ENCODE measurements at places on chromosomes 2 and 18.

DNA sequence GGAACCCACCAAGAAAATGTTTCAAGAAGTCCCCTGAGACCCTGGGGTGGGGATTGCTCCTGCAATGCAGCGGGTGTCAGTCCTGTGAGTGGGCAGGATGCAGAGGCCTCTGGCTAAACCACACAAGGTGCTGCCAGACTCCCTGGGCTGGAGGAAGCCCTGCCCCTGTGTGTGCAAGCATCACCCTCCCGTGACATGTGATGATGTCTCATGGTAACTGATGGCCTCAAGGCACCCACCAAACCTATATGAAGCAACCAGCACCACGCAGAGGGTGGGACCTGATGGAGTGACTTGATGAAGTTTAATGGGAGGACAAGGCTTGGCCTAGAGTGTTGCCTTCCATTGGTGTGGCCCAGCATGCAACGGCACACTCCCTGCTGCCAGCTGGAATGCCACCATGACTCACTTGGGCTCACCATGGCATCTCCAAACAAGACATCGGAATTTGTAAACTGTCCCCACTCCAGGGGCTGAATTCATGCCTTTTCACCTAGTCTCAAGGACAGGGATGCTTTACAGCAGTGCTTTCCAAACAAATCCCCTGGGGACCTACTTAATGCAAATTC is 8.7 kb upstream of the SLC14A1 start:
- no peak for DNase-seq

DNA sequence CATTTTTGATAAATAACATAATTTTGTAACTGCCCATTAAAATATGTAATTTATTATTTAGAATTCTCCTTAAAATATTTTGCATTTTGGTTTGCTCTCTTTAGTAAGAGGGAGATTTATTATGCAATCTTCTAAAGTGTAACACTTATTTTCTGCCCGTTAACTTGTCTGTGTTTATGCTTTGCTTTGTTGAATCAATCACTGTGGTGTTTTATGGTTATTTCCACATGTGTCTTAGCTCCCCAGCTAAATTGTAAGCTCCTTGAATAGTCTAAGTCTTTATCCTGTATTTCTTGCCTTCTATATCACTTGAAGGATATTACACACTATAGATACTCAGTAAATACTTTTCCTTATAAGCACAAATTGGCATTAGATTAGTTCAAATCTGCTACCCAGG is 166.6 kb upstream of the SPRED2 start:
- no peak for DNase-seq

DNA sequence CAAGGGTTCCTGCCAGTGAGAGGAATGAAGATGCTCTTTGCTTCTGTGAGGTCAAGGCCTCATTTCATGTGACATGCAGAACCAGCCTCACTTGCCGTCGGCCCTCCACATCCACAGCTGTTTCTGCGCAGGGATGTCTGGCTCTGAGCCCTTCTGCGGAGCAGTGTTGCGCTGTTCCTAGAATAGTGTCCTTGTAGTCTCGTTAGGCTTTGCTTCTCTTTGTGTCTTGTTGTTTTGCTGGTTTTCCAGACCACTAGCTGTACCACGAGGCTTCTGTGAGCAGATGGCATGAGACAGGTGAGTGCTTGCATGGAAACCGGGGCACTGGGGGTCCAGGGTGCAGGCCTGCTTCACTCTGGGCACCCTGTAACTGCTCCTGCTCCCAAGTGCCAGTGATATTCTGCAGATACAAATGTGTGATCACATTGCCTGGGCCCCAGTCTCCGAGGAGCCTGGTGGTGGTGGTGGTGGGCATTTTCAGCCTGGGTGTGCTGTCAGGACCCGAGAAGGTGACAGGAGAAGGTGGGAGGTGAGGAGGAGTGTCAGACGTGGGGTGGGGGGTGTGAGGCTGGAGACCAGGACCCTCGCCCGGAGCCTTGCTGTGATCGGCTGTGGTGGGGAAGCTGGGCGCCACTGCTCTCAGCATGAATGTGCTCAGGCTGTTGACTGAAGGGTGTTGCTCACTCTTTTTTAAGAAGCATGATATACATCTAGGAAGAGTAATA is 34.3 kb downstream of the LDLRAD4 start:
- no peak for DNase-seq

DNA sequence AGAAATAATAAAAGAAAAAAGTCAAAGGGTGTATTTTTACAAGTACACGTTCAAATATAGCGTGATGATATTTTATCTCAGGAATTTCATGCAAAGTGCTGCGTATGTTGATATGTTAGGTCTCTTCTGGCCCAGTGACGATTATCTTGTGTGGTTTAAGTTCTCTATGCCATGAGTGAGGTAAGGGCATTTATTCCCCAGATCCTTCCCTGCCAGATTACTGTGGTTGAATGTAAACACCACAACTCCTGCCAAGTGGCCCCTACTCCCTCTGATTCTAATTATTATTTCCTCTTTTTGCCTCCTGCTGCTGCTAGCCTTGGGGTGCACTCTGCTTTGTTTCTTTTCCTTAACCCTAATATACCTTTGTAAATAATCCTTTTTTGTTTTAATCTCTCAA is 12.2 kb downstream of the SCN2A start:
- DNase-seq = no peak

DNA sequence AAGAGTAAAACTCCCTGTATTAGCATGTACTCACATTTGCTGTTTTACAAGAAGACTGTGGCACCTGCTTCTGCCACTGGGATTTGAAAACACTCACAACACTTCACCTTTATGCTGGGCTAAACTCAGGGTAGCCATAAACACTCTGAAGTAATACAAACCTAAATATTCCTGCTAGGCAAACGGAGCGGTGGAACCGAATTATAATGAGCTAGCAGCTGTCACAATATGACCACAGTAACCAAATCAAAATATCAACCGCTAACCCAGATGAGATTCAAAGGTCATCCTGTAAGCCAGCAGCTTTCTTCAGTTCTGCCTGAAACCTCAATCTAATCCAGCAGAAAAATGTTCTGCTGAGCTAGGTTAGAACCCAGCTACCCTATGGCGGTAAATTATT is 132.1 kb downstream of the TCF4 start:
- no peak for DNase-seq

- no peak for DNase-seq
These were observed 70.6 kb downstream of the CCDC178 start for GRCh38 chr18:33369711-33370449.

DNA sequence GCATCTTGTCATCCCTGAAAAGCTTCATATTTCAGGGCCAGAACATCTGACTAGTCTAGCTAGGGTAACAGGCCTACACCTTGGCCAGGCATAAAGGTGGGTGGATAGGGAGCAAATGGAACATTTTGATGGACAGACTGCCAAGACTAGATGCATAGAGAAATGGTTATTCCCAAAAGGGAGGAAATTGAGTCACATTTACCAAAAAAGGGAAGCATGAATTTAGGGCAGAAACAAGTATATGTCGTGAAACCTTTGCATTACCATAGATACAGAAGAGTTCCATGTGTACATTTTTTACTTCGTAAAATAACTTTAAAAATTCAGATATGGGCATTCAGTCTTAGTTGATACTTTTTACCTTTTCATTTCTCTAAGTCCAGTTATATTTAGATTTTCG is 101.3 kb upstream of the ZEB2 start:
- no peak for DNase-seq

GRCh38 chr2:176826984-176827668 is 385.5 kb upstream of the HNRNPA3 start:
- DNase-seq = no peak

DNA sequence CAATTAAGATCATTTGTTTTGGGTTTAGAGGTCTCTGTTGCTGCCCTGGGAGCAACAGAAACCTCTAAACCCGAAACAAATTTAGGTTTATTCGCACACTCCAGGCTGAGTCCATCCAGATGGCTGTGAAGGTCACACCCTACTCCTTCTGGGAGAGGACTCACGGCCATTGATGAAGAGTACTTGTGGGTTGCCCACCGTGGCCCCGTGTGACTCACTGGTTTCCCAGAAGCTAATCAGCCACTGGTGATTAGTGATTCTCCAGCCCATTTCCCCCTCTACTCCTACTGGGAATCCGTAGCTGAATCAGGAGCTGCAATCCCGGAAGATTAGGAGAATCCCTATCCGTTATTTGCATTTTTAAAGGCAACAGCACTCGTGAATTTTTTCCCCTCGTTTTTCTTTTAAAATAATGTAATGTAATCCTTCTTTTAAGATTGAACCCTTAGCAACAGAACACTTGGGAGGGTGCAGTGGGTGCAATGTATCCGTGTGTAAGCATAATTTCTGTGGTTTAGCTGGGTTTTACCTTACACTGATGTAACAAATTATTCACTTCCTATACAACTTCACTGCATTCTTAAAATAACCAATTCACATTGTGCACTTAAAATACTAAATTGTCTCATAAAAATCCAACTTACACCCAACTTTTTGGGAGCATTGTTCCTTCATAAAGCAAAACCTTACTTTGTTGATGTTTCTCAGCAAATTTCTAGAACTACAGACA is 27.5 kb upstream of the EPAS1 start:
- DNase-seq = no peak

DNA sequence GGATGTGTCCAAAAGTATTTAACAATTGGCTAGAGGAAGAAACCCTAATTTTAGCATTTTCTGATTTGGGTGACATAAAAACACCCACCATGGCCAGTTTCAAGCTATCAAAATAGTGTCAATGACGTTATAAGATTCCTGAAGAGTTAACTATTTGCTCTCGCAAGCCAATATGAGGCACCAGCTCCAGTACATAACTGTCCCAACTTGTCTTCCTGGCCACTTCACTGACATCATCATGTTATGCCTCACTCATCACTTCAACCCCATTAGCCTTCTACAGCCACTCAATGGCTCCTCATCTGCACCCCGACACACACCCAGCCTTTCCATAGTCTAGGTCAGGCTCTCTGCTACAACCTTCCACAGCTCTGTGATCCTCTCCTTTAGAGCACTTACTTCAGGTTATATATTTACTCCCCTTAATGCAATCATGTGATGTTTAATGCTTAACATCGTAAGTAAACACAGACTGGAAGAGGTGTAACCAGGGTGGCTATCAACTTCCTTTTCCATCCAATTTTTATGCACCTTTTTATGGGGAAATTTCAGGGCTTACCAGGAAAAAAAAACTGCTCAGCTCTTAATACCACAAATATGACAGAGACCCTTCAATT is 158.7 kb downstream of the VWC2L start:
- DNase-seq = no peak

DNA sequence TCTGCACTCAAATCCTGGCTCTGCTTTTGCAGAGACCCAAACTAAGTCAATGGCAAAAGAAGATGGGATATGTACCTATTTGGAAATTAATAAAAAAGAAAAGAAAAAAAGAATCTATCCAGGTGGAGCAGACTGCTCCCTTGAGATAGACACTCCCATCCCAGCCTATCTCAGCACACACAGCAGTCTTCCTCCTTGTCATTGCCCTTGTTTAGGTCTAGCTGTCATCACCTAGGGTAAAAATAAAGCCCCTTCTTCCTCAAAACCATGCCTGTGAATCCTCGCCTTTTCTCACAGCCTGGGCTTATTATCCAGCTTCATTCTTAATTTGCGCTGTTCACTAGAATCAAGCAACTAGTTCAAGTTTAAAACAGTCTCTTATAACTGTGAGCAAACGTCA is 30.7 kb upstream of the ACSL3 start:
- no peak for DNase-seq

DNA sequence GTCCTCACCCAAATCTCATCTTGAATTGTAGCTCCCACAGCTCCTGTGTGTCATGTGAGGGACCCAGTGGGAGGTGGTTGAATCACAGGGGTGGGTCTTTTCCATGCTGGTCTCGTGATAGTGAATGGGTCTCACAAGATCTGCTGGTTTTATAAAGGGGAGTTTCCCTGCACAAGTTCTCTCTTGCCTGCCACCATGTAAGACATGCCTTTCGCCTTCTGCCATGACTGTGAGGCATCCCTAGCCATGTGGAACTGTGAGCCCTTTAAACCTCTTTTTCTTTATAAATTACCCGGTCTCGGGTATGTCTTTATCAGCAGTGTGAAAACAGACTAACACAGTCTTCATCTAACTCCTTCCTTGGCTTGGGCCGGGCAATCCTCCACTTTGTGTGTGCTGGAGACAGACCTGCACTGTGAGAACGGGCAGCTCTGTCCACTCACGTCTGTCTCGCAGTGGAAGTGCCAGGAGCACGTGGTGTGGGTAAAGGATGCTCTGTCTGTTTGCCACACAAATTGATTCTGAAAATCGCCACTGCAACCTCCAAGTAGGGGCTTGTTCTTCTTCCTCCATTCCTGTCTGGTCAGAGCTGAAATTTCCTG is 47.6 kb upstream of the OTOS start:
- DNase-seq = no peak

GRCh38 chr2:175414882-175415487 is 233.5 kb upstream of the ATP5MC3 start:
- DNase-seq = peak; percentile 8

GRCh38 chr2:141724426-141724825 is 406.4 kb downstream of the LRP1B start:
- no peak for DNase-seq

DNA sequence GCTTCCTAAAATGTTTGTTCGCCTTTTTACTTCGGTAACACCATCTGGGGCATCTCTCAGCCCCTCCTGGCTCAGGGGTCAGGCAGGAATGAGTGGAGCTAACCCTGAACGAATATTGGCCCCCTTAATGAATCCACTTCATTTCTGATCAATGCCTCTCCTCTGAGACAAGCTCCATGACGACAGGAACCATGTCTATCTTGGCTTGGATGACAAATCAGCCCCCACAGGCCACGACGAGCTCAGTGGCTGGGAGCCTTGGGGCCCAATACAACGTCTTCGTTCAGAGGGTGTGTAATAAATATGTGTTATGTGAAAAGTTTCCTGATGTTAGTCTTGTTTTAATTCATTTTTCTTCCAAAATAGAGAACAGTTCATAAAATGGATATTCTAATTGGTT is 133.0 kb downstream of the COL6A3 start:
- DNase-seq = no peak

DNA sequence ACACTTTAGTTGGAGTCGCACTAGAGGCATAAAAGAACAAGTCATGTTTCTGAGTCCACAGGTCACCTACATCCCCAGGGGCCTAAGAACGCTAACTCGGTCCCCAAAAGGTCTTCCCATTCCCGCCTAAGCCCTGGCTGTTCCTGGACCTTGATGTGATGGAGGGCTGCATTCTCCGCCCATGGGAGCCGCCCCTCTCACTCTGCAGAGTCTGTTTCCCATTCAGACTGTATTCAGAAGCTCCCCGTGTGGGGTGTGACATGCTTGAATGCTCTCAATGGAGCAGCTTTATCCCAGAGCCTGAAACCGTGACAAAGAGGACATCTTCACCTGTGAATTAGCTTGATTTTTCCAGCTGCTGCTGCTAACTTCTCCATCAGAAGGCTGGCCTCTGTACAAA is 319.0 kb upstream of the KLHL29 start:
- DNase-seq = no peak

GRCh38 chr2:214750529-214750928 is 59.0 kb downstream of the BARD1 start:
- no peak for DNase-seq

- DNase-seq = no peak
These were observed 110.2 kb upstream of the LDLRAD4 start for GRCh38 chr18:13108330-13108729.

- DNase-seq = no peak
These were observed 105.9 kb upstream of the RBBP8 start for GRCh38 chr18:22827216-22827615.
